ENCODE measurements at places on chromosomes 3 and 15.

DNA sequence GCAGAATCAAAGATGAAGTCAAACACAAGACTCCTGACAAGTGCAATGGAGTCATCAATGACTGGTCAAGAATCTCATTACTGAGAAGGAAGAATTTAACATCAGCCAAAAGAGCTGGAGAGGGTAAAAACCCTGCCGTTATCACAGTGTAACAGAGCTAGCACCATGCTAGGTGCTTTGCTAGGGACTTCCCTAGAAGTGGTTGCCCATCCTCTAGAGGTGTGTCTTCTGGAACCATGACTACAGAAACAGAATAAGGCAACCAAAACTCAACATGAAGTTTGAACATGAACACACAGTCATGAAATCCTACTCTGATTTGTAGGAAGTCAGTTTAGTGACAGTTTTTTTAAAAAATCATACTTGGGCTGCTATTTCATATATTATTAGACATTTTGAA lies 9.5 kb downstream of the ACAD11 start:
- DNase-seq = no peak
- no peaks in the 10 kb centered on the region for H3K4me1 ChIP-seq
- H3K27ac ChIP-seq = no peak overlapping the region
- no peaks in the 10 kb centered on the region for H3K36me3 ChIP-seq

DNA sequence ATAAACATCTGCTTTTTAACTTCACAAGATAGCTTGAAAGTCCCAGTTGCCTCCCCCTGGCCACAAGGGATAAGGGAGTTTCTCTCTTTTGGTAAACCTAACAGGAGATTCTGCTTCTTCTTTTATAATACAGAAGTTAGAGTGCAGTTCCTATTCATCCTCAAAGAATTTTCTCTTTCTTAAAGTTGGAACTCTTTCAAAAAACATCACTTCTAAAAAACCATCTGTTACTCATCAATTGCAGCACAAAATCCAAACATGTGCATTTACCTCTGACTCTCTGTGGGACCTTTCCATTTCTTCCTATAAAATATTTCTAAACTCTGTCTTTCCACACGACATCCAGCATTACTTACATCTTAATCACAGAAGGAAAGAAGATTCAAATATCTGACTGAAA lies 5.1 kb downstream of the DPH6 start:
- H3K36me3 ChIP-seq = no peaks in the 10 kb centered on the region
- peaks cover 9% of the 10 kb centered on the region for H3K4me1 ChIP-seq
- H3K27ac ChIP-seq = no peak overlapping the region
- no peak overlapping the region for H3K4me3 ChIP-seq
- DNase-seq = no peak
- no peaks in the 10 kb centered on the region for H3K27me3 ChIP-seq

- no peaks in the 10 kb centered on the region for H3K4me1 ChIP-seq
- no peaks in the 10 kb centered on the region for H3K36me3 ChIP-seq
- no peak for DNase-seq
- no peaks in the 10 kb centered on the region for H3K27me3 ChIP-seq
These were observed 15.4 kb upstream of the ATP2C1 start for GRCh38 chr3:130878464-130878863.

GRCh38 chr3:111331912-111332311 lies 210.1 kb upstream of the CD96 start:
- H3K4me1 ChIP-seq = no peaks in the 10 kb centered on the region
- H3K27me3 ChIP-seq = no peaks in the 10 kb centered on the region
- no peak for DNase-seq
- no peak overlapping the region for H3K4me3 ChIP-seq
- H3K27ac ChIP-seq = no peak overlapping the region

- no peaks in the 10 kb centered on the region for H3K36me3 ChIP-seq
- H3K27me3 ChIP-seq = no peaks in the 10 kb centered on the region
- no peak overlapping the region for H3K4me3 ChIP-seq
- no peak overlapping the region for H3K27ac ChIP-seq
- no peak for DNase-seq
These were observed 565.9 kb upstream of the CCDC54 start for GRCh38 chr3:106811376-106811775.

DNA sequence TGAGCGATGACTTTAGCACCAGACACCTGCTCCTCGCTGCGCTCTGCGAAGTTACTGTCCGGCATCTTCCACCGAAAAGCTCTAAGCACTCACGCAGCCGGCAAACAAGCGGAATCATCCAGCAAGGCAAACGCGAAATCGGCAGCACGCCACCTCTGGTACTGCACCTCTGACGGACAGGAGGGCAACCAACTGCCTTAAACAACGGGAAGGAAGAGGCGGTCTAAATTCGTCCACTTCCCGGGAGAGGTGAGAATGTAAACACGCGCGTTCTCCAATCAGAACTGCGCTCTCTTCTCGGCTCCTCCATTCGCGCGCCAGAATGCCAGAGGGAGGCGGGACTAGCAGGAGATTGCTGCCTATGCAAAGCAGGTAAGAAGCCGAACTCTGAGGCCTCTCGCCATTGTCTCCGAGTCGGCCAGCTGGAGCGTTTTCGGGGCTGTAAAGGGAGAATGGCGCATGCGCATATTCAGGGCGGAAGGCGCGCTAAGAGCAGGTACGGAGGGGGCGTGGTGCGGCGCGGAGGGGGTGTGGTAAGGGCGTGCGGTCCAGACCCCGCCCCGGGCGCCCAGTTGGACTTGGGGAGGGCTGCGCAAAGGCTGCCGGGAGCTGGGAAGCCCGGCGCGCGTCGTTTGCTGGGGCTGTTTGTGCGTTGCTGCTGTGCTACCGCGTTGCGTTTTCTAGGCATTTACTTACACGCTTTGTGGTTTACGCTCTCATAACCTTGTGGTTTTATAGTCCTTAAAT lies at the start of the genes BTD and HACL1:
Gene BTD (plus strand): TSS at position 347 of the 747 bp plus-strand sequence. CDS start 33,695 bp downstream, outside the sequence.
Gene HACL1 (minus strand): TSS at position 171 of the 747 bp plus-strand sequence. CDS start 106 bp downstream, at position 65.
- peak within 1 kb of the TSS; percentile 73 for H3K27ac ChIP-seq
- peak; percentile 98 for DNase-seq
- H3K36me3 ChIP-seq = no peaks in the 10 kb centered on the region
- peaks cover 28% of the 10 kb centered on the region for H3K4me1 ChIP-seq
- H3K27me3 ChIP-seq = no peaks in the 10 kb centered on the region
- peak within 1 kb of the TSS; percentile 42 for H3K4me3 ChIP-seq

- no peak overlapping the region for H3K4me3 ChIP-seq
- H3K4me1 ChIP-seq = peaks cover 7% of the 10 kb centered on the region
- no peak for DNase-seq
- H3K36me3 ChIP-seq = no peaks in the 10 kb centered on the region
- no peaks in the 10 kb centered on the region for H3K27me3 ChIP-seq
These were observed 957.2 kb downstream of the TUSC7 start for GRCh38 chr3:117666812-117667211.

DNA sequence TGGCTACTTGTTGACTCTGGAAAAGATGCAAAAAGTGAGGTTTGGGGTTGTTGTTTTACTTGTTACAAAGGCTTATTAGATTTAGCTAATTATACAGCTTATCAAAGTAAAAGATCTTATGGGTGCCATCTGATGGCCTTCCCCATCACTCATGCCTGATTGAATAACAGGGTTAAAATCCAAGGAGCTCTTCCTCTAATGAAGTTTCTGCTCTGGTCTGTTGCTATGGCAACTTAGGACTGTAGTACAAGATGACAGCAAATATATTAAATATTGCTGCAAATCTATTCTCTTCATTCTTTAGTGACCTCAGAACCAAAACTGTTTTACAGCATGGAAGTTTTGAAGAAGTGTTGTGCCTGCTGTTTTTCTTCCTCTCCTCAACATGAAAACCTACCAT lies 45.6 kb upstream of the SRGAP3 start:
- no peak overlapping the region for H3K27ac ChIP-seq
- H3K36me3 ChIP-seq = no peaks in the 10 kb centered on the region
- DNase-seq = no peak

- no peaks in the 10 kb centered on the region for H3K27me3 ChIP-seq
- no peaks in the 10 kb centered on the region for H3K36me3 ChIP-seq
- no peak overlapping the region for H3K4me3 ChIP-seq
- H3K27ac ChIP-seq = no peak overlapping the region
- no peak for DNase-seq
These were observed 66.1 kb upstream of the CHMP2B start for GRCh38 chr3:87161013-87161412.

DNA sequence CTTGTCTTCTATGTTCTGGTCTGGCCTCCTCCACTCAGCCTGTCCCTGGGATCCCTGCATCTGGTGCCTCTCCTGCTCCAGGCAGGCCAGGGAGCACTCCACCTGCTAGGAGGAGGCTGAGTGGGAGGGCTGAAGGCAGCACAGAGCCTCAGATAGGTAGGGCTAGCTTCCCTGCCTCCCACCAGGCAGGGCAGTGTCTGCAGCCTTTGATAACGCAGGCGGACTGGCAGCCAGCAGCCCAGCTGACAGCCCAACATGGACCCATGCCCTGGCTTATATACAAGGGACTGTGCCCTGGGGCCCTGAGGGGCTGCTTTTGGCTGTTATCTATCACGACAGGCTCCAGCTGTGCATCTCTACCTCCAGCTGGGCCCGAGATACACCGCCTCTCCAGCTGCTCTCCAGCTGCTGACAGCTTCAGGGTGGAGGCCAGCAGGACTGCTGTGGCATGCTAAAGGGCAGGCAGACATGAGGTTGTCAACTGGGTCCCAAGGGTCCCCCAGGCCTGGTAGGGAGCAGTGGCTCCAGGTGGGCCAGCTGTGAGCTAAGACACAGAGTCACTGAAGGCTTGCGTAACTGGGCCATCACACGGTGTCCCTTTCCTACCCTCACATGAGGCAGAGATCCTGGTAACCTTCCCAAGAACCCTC lies 5.2 kb upstream of the CLK3 start:
- no peaks in the 10 kb centered on the region for H3K36me3 ChIP-seq
- no peak for DNase-seq
- H3K4me3 ChIP-seq = no peak overlapping the region
- no peaks in the 10 kb centered on the region for H3K4me1 ChIP-seq
- no peak overlapping the region for H3K27ac ChIP-seq

- no peak overlapping the region for H3K4me3 ChIP-seq
- no peak for DNase-seq
- H3K27ac ChIP-seq = no peak overlapping the region
- no peaks in the 10 kb centered on the region for H3K27me3 ChIP-seq
These were observed 222.0 kb upstream of the DPPA4 start for GRCh38 chr3:109559389-109559788.

GRCh38 chr3:11276901-11277300 lies 4.7 kb downstream of the ATG7 start:
- no peak for DNase-seq
- H3K27me3 ChIP-seq = no peaks in the 10 kb centered on the region
- no peak overlapping the region for H3K27ac ChIP-seq

DNA sequence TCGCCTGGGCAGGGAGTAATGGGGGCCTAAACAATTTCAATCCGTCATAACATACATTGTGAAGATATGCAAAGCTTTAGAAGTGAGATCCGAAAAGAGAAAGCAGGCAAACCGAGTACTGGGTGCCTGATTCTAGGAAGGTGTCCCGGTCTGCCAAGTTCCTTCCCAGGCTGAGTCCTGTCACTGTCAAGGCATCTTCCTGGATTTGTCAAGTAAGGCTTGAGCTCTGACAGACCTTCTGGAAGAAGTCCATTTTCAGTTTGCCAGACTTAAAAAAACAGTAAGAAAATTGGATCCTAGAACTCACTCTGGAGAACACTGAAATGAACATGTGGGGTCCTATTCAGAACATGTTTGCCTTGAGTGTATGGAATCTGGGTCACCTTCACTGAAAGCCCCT lies 253.9 kb downstream of the RORA start:
- no peak for DNase-seq
- no peak overlapping the region for H3K27ac ChIP-seq
- no peaks in the 10 kb centered on the region for H3K4me1 ChIP-seq
- no peak overlapping the region for H3K4me3 ChIP-seq
- no peaks in the 10 kb centered on the region for H3K27me3 ChIP-seq

GRCh38 chr15:80779658-80780415 lies 667 bp downstream of the CEMIP start:
- DNase-seq = no peak
- no peaks in the 10 kb centered on the region for H3K36me3 ChIP-seq
- peaks cover 20% of the 10 kb centered on the region for H3K4me1 ChIP-seq
- H3K27me3 ChIP-seq = peaks cover 21% of the 10 kb centered on the region

DNA sequence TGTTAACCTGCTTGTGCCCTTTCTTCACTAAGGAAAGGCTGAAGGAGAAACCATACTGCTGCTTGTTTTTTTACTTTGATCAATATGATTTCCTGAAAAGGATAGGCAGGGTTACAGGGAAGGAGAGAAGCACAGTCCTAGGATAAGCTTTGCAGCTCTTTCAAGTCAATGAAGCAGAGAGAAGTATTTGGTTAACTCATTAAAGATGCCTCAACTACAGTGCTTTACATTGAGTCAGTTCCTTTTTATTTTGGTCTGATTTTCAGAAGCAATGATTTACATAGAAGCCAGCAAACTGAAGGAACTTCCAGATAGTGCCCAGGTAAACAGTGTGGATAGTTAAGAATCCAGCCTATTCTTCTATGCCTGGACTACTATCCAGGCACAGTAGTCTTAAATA lies 64.8 kb downstream of the ARIH1 start:
- no peak overlapping the region for H3K4me3 ChIP-seq
- H3K4me1 ChIP-seq = peaks cover 4% of the 10 kb centered on the region
- H3K27me3 ChIP-seq = no peaks in the 10 kb centered on the region
- no peak for DNase-seq
- no peaks in the 10 kb centered on the region for H3K36me3 ChIP-seq

DNA sequence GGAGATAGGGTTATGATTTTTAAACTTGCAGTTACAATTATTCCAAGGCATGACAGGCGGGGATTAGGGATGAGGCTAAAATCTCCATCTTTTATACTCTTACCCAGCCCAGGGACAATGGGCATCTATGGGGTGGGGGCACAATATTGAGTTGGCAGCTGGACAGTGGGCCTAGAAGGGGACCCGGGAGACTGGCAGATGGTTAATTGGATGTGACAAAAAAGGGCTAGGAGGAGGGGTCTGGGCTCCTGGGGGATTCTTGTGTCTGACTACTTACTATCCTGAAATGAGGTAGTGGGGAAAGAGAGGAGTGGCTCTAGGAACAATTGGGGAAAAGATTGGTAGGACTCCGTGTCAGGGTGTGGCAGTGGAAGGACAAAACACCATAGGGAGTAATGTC lies 53.0 kb upstream of the ROPN1 start:
- no peaks in the 10 kb centered on the region for H3K27me3 ChIP-seq
- no peaks in the 10 kb centered on the region for H3K36me3 ChIP-seq
- H3K27ac ChIP-seq = no peak overlapping the region
- no peak overlapping the region for H3K4me3 ChIP-seq
- no peak for DNase-seq

GRCh38 chr3:77150028-77150427 lies 110.1 kb downstream of the ROBO2 start:
- H3K27ac ChIP-seq = no peak overlapping the region
- H3K4me3 ChIP-seq = no peak overlapping the region
- H3K36me3 ChIP-seq = no peaks in the 10 kb centered on the region
- H3K4me1 ChIP-seq = no peaks in the 10 kb centered on the region

GRCh38 chr15:44094781-44095180 lies 100.3 kb downstream of the FRMD5 start:
- no peaks in the 10 kb centered on the region for H3K36me3 ChIP-seq
- H3K4me3 ChIP-seq = no peak overlapping the region
- H3K27me3 ChIP-seq = no peaks in the 10 kb centered on the region
- no peak for DNase-seq
- peaks cover 12% of the 10 kb centered on the region for H3K4me1 ChIP-seq

GRCh38 chr15:55969582-55969981 lies 23.8 kb downstream of the NEDD4 start:
- no peak for DNase-seq
- H3K27ac ChIP-seq = no peak overlapping the region
- H3K36me3 ChIP-seq = no peaks in the 10 kb centered on the region
- H3K4me3 ChIP-seq = no peak overlapping the region
- H3K4me1 ChIP-seq = no peaks in the 10 kb centered on the region
